ENCODE measurements at places on chromosomes 1 and 21. TPM values are rescaled to one million over a fixed set of nuclear protein-coding genes. Genes with fewer than 3 reads are reported as not detected.
A peak's percentile ranks its signal among the peaks of the same experiment; 100 is the strongest.

DNA sequence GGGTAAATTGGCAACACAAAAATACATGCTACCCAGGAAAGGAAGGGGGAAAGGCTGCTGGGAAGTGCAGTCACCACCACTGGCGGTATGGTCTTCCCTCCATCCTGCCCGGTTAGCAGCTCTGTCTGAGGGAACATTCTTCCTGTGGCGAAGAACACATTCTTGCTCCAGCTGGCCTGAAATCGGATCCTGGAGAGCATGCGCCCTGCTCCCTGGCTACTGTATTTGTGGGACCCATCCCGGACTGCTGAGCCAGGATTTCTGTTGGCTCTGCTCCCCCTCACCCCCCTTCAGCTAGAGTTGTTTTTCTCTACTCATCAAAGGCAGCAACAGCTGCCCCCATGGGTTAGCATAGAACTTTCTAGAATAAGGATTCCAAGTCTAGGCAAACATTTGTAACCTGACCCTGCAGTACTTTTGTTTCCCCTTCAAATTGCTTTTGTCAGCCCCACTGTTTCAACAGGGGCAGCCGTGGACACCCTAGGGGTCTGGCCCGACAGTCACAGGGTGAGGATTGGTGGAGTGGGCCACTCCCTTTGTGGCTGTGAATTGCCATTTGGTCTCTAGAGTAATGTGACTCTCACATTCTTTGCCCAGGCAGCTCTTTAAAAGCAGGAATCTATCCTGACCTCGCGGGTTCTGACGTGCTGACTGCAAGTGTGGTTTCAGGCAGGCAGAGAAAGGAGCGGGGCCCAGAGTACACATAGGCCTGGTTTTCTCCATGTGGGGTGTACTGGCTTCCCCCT lies 157.7 kb downstream of the TOMM20 start:
- no peak overlapping the region for H3K4me3 ChIP-seq
- peak overlapping the region; percentile 86 for H3K27ac ChIP-seq
- H3K36me3 ChIP-seq, result no peaks in the 10 kb centered on the region

DNA sequence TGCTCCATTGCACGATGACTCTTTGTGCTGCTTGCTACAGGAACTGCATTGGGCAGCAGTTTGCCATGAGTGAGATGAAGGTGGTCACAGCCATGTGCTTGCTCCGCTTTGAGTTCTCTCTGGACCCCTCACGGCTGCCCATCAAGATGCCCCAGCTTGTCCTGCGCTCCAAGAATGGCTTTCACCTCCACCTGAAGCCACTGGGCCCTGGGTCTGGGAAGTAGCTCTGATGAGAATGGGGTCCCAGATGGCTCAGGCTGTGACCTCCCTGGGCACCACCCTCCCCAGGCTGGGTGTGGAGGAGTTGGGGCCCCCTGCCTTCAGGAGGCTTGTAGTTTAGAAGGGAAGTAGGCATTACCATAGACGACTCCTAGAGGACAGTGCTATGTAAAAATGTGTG lies 19.7 kb downstream of the CYP4B1 start:
- no peak overlapping the region for H3K27ac ChIP-seq
- DNase-seq, result no peak
- no peaks in the 10 kb centered on the region for H3K4me1 ChIP-seq
- no peaks in the 10 kb centered on the region for H3K36me3 ChIP-seq
- no peak overlapping the region for H3K4me3 ChIP-seq
- no peaks in the 10 kb centered on the region for H3K27me3 ChIP-seq

DNA sequence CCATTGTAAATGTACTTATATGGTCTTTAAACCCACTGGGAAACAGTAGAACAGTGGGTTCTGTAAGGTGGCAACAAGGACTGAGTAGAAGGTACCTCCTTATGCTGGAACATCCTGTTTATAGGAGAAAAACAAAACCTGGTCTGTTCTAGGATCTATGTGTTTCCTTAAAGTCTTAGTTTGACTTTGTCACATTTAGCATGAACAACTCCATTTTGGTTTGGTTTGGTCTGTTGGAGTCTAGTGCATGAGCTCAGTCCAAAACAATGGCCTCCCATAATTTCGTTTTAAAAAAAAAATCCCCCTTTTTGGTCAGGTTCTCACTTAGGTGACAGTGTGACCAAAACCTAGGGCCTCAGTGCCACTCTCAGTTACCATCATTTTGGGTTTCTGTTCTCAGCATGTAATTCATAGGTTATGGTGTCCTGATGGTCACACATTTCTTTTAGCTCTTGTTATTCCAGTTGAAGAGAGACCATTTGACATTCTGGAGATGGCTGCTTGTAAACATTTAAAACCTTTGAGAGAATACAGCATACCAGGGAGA lies 66.4 kb upstream of the IL12RB2 start:
- no peak for DNase-seq
- no peaks in the 10 kb centered on the region for H3K4me1 ChIP-seq
- H3K4me3 ChIP-seq, result no peak overlapping the region
- H3K27me3 ChIP-seq, result no peaks in the 10 kb centered on the region
- H3K36me3 ChIP-seq, result no peaks in the 10 kb centered on the region

- H3K4me3 ChIP-seq, result no peak overlapping the region
- H3K27ac ChIP-seq, result no peak overlapping the region
- no peaks in the 10 kb centered on the region for H3K27me3 ChIP-seq
- H3K4me1 ChIP-seq, result no peaks in the 10 kb centered on the region
- DNase-seq, result no peak
These were observed 383.6 kb downstream of the PLA2G4A start for GRCh38 chr1:187212377-187212776.

DNA sequence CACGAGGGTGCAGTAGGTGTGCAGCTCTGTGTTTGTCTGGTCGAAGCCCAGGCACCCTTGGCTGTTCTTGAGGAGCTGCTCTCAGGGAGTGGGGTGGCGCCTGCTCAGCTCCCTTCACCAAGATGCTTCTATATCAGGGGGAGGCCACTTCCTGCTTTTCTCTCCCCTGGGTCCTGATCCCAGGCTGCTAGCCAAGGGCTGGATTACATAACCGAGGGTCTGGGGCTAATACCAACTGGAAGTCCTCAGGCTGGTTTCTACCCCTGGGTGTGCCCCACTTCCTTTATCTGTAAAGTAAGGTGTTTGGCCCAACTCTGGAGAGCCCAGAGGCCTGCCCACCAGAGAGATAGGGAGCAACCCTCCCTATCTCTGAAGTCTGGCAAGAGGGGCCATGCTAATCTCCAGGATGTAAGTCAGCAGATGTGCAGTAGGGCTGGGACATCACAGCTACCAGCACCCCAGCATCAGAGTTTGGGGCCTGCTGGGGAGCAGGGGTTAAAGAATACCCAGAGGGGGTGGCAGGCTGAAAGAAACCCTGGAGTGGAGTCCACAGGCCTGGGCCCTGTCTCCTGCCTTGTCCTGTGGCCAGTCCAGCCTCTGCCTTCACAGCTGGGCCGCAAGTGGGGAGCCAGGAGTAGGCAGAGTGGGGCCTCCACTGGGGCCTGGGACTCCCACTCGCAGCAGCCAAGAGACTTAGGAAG lies 2.1 kb downstream of the SELENBP1 start:
- H3K27me3 ChIP-seq, result no peaks in the 10 kb centered on the region
- no peak for DNase-seq
- no peak overlapping the region for H3K27ac ChIP-seq
- peaks cover 3% of the 10 kb centered on the region for H3K36me3 ChIP-seq

Gene MED8
- 36.5 TPM for total RNA-seq

Gene FMO5
- total RNA-seq, result 9.5 TPM

Gene IL12RB2
- 1.5 TPM for total RNA-seq

Gene SPRR2B
- not detected for total RNA-seq
